ENCODE measurements at places on chromosomes 7 and 10.

- no peak for DNase-seq
These were observed 4.4 kb upstream of the PPP2R2D start for GRCh38 chr10:131896403-131896802.

GRCh38 chr7:18313965-18314364 lies 181.6 kb upstream of the HDAC9 start:
- DNase-seq: no peak

GRCh38 chr7:98396768-98397167 lies 4.1 kb downstream of the BAIAP2L1 start:
- DNase-seq: no peak

- DNase-seq: peak; percentile 45
These were observed 35.3 kb upstream of the HIBADH start for GRCh38 chr7:27697861-27698430.

DNA sequence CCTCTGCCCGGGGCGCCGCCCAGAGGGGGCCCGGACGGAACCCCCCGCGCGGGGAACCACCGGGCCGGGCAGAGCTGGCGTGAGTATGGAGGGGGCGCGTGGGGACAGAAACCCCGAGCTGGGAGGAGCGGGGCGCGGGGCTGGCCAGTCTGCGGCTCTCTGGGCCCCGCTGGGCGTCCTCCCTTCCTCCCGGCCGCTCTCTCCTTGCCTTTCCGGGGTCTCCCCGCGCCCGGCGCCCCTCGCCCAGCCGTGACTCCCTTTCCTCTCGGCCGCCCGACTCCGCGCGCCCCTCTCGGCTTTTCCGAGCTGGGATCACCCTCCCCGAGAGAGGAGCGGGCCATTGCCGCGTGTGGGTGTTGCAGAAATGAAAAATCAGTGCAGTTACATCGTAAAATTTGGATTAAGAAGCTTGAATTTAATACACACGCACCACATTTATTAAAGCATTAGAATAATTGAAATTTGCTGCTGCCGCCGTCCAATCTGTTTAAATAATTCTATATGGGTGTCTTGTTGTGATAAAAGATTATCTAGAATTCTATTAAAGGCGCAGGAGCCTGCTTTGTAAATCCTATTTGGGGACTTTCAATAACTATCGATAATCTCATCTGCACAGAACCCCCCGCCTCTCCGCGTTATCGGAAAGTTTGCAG lies 9.1 kb downstream of the UNCX start:
- no peak for DNase-seq
